OCI-LY7 (cell line): ENCODE measurements at places on chromosomes 2 and 18. TPM values are rescaled to one million over a fixed set of nuclear protein-coding genes. Genes with fewer than 3 reads are reported as not detected.

DNA sequence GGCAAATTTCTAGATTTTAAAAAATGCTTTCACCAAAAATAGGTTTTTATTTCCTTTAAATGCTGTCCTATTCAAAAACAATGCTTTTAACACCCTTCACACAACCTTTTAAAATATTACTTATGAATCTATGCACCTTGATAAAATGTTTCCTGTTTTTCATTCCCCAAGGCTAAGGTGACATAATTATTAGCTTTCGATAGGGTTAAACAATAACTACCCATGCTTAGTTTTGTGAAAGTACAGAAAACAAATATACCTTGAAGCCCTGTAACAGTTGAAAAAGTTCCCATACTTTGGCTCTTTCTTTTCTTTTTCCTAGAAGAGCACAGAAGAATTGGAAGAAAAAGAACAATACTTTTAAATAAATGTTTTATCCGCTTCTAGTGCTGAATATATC is 54.9 kb upstream of the ITPRID2 start:
- DNase-seq: no peak

NYAP2 gene
- total RNA-seq: not detected in 2 replicates

- no peak for DNase-seq
Measured at GRCh38 chr18:63951302-63951705, 2.2 kb downstream of the HMSD start.

TUBA4A gene
- total RNA-seq: 181 and 186 TPM in 2 replicates

GRCh38 chr2:32923109-32923508 is 23.6 kb upstream of the LTBP1 start:
- DNase-seq: no peak

DNA sequence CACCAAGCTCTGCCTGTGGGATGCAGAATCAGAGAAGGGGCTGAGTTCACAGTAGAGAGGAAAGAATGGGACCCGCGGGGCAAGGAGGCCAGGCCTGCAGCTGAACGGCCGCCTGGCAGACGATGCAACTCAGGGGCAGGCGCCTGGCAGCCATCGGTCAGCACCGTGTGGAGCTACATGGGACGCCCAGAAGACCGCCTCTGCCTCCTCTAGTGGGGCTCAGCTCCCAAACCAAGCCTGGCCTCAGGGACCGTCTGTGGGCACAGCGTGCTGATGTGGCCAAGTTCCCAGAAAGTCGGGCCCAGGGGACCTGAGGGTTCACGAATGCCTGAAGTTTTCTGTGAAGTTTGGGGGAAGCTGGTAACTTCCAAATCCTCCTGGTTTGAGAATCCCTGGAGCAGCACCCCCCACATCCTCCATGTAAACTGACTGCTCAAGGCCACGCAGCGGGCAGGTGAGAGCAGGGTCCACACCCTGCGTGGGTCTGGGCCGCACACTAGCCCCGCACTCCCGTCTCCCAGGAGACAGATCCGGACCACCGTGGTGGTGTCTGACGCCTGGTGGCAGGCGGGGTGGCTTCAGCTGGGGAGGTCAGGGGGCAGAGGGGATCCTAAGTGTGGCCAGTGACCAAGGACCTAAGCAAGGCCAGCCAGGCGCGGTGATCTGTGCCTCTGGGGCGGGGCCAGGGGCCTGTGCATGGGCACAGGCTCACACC is 14.6 kb downstream of the SNORC start:
- DNase-seq: no peak

PID1 gene
- total RNA-seq: not detected in 2 replicates

DNA sequence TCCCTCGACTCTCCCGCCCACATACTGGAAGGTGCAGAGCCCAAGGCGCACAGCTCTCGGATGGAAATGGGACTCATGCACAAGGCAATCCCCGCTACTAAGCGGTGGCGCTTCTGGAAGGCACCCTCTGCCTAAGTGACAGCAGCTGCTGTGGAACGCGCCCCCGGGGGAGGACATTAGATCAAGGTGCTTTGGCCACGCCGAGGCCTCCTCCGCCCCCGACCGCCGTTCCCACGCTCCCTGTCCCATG is 202 bp downstream of the MCEE start:
- DNase-seq: no peak

DNA sequence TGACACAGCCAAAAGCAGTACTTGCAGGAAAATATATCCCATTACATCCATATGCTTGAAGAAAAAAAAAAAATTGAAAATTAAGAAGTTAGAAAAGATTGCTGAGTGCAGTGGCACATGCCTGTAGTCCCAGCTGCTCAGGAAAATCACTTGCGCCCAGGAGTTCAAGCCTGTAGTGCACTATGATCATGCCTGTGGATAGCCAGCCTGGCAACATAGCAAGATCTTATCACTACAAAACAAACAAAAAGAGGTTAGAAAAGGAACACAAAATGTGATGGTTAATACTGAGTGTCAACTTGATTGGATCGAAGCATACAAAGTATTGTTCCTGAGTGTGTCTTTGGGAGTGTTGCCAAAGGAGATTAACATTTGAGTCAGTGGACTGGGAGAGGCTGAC is 361.9 kb downstream of the NYAP2 start:
- no peak for DNase-seq

DNA sequence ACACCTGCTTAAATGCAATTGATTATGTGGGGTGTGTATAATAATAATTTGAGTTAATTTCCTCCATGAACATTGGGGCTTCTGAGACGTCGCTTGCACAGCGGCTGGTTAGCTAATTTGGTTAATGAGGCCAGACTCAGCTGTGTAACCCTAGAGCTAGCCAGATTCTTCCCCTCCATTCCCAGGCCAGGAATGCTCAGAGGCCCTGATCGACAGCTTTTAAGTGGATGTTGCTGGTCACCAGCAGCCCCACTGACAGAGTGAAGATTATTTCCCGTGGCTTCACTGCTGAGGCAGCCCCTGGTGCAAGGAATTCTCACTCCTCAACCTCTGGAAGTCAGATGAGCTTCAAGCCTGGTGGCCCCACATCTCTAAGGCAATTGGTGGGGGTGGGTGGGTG is 12.4 kb upstream of the EPAS1 start:
- no peak for DNase-seq

GRCh38 chr2:96091711-96092572 is 24.4 kb downstream of the ADRA2B start:
- DNase-seq: no peak

DNA sequence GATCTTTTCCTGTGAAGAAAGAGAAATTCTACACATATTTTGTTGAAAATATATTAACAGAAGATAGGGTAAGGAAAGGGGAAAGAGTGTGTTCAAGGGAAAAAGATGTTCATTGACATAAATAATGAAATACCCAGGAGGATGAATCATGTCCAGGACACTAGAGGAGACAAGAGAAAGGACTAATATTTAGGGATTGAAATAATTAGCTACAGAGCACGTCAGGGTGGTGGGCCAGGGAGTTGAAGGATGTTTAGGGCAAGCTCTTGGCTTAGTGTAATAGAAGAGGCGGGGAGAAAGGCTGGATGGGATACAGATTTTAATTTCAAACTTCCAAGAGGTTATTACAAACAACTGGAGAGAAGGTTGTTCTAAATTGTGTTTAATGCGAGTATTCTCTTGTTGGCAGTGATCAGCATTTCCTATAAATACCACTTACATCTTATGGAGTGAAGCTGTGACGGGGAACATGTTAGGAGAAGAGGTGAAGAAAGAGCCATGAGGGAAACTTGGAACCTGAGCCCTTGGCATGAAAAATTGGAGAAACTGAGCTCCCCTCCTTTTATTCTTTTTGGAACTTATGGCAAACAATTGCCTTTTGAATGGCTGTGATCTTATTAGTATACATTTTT is 36.6 kb upstream of the CETN1 start:
- DNase-seq: no peak

GRCh38 chr2:6474161-6475140 is 391.3 kb downstream of the CMPK2 start:
- DNase-seq: no peak

DNA sequence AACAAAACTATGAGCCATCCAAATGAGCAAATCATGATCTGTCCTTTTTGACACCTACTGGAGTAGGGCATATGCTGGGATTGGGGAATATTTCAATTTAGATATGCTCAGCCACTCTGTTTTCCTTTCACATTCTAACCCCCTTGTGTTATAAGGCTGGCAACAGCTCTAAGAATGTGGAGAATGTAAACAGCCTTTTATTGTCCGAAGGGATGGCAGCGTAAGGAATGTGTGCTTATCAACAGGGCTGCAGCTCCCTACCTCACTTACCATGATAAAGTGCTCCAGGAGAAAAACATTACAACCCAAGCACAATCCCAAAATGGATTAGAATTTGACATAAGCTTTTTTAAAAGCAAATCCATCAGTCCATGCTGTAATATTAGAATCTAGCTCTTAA is 2.2 kb downstream of the NXPH2 start:
- no peak for DNase-seq

- no peak for DNase-seq
Measured at GRCh38 chr18:32029558-32029957, 10.9 kb downstream of the RNF125 start.
